ENCODE measurements at places on chromosomes 5 and 9.

DNA sequence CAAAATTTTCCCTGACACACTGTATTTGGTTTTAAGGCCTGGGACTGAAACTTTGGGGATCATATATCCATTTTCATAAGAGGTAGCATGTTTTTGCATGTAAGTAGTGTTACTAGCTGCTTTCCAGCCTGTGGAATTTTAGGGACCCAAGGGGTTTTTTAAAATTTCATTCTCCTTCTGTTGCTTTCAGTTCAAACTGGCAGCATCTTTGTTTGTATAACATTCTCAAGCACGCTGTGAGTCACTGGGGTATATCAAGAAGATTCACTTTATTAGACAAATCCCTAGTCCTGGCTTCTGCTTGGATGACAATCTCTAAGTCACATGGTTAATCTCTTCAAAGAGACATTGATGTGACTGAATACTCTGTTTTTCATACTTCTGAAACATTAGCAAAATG lies 479.0 kb downstream of the CYLC2 start:
- H3K27me3 ChIP-seq: no peaks in the 10 kb centered on the region
- H3K27ac ChIP-seq: no peak overlapping the region
- no peaks in the 10 kb centered on the region for H3K4me1 ChIP-seq
- H3K4me3 ChIP-seq: no peak overlapping the region
- H3K36me3 ChIP-seq: no peaks in the 10 kb centered on the region

GRCh38 chr5:8907168-8907868 lies 638.6 kb downstream of the SEMA5A start:
- H3K36me3 ChIP-seq: no peaks in the 10 kb centered on the region
- no peaks in the 10 kb centered on the region for H3K4me1 ChIP-seq
- no peaks in the 10 kb centered on the region for H3K27me3 ChIP-seq
- no peak for DNase-seq
- no peak overlapping the region for H3K4me3 ChIP-seq

DNA sequence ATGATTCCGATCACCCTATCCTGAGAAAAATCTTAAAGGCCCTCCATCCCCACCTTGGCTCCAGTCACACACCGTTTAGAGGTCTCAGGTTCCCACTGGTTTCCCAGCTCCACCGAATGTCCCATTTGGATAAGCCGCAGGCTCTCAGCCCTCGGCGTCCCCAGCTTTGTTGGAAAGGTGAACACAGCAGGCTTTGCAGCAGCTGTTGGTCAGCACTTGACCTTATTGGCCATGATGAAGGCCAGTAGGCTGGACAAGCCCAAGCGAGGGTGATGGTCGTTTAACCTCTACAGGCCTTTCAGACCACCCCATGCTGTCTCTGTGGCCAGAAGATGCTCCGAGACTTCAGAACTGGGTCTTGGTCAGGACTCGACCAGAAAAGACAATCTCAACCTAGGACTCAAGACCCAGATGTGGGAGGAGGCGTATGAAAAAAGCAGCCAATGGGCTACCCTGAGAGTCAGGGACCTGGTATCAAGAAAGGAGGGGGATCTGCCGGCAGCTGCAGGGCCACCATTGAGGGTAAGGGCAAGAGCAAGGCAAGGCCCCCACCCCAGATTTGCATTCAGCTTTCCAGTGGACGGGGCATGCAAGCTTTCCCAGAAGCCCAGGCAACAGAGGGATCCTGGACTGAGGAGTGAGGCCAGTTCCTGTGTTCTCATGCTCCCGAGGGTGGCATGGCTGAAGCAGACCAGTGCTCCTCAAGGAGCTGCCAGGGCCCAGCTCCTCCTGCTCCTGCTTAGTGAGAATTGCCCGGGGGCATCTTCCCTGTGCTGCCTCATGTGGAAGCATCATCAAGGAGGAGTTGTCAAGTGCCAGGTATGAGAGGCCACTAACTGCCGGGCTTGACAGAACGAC lies 13.4 kb downstream of the UBE2QL1 start:
- peaks cover 13% of the 10 kb centered on the region for H3K27me3 ChIP-seq
- DNase-seq: no peak
- H3K4me3 ChIP-seq: no peak overlapping the region
- no peak overlapping the region for H3K27ac ChIP-seq

- peaks cover under 1% of the 10 kb centered on the region for H3K4me1 ChIP-seq
- H3K27me3 ChIP-seq: no peaks in the 10 kb centered on the region
- H3K36me3 ChIP-seq: peaks cover 11% of the 10 kb centered on the region
These were observed 42.0 kb downstream of the STX17 start for GRCh38 chr9:99948482-99948881.

DNA sequence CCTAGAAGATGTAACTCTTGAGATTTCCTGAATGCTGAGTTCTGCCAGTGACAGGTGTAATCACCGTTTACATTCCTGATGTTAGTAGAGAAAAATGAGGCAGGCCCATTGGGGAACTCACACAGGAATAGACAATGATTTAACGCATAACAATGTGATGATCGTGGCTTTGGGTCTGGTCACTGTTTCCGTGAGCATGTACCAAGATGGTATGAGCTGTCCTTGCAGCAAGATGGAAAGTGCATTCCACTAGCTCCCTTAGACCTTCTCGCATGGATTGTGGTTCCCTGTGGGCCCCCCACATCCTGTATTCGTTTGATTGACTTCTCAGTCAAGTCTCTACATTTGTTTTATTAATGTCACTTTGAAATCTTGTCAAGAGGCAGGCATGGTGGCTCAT lies 124.0 kb upstream of the DAP start:
- H3K4me3 ChIP-seq: no peak overlapping the region
- no peaks in the 10 kb centered on the region for H3K4me1 ChIP-seq
- H3K36me3 ChIP-seq: peaks cover 2% of the 10 kb centered on the region
- no peak for DNase-seq
- no peak overlapping the region for H3K27ac ChIP-seq

DNA sequence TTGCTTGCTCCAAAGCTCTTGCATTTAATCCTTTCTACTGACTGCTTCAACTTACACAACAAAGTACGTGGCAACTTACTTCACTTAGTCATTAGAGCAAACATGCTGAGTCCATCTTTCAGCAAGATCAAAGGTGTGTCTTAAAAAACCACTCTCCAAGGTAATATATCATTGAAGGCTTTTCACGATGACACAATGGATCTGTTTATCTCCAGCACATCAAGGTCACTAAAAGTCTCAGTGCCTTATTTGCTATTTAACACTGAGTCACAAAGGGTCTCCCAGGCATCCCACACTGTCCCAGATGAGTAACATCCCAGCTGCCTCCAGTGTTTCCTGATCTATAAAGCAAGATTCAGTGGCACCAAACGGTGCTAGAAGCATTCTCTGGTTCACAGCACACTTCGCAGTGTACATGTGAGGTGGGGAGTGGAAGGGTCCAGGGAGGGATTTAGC lies 3.7 kb upstream of the CLK4 start:
- H3K36me3 ChIP-seq: peaks cover 7% of the 10 kb centered on the region

DNA sequence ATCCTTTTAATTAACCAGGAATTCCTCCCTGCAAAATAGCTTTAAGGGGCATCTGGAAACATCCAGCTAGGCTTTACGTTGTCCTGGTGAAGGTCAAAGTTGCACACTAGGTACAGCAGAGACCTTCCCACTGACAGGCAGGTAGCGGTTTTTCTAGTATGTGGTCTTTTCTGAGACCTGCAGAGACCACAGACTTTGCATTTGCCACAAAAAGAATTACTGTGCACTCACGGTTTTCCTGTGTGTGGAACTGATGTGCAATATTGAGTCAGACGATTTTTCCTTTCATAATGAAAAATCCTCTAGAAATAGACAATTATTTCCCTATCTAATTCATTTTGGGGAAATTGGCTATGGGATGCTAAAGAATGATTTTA lies 417.0 kb upstream of the ADAMTSL1 start:
- DNase-seq: no peak
- no peaks in the 10 kb centered on the region for H3K4me1 ChIP-seq
- H3K27me3 ChIP-seq: no peaks in the 10 kb centered on the region
- H3K4me3 ChIP-seq: no peak overlapping the region
- no peaks in the 10 kb centered on the region for H3K36me3 ChIP-seq
- H3K27ac ChIP-seq: no peak overlapping the region

GRCh38 chr9:130106860-130107233 lies 53.1 kb downstream of the GPR107 start:
- peaks cover 45% of the 10 kb centered on the region for H3K4me1 ChIP-seq
- H3K4me3 ChIP-seq: peak overlapping the region; percentile 59
- H3K36me3 ChIP-seq: peaks cover 13% of the 10 kb centered on the region
- peak overlapping the region; percentile 93 for H3K27ac ChIP-seq

DNA sequence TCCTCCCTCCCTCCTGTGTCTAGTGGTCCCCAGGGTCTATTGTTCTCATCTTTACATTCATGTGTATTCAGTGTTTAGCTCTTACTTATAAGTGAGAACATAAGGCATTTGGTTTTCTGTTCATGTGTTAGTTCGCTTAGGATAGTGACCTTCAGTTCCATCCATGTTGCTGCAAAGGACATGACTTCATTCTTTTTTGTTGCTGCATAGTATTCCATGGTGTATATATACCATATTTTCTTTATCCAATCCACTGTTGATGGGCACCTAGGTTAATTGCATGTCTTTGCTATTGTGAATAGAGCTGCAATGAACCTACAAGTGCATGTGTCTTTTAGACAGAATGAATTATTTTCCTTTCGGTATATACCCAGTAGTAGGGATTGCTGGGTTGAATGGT lies 46.8 kb downstream of the FYB1 start:
- no peak overlapping the region for H3K27ac ChIP-seq
- no peaks in the 10 kb centered on the region for H3K27me3 ChIP-seq
- peaks cover 83% of the 10 kb centered on the region for H3K4me1 ChIP-seq
- H3K36me3 ChIP-seq: peaks cover 5% of the 10 kb centered on the region
- DNase-seq: no peak

DNA sequence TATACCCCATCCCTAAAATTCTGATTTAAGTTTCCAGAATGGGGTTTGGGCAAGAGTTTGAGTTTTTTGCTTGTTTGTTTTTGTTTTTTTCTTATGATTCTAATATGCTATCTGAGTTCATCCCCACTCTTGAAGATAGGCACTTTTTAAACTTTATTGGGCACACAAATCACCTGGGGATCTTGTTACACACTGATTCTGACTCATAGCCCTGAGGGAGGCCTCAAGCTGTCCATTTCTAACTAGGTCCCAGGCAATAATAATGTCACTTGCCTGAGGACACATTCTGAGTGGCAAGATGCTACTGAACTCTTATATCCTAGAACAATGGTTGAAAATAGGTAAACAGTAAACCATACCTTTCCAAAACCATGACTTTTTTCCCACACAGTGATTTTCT lies 22.8 kb upstream of the ABLIM3 start:
- no peaks in the 10 kb centered on the region for H3K36me3 ChIP-seq
- no peak for DNase-seq

GRCh38 chr5:60634051-60634450 lies 65.9 kb downstream of the DEPDC1B start:
- no peaks in the 10 kb centered on the region for H3K4me1 ChIP-seq
- DNase-seq: no peak
- no peak overlapping the region for H3K4me3 ChIP-seq
- H3K36me3 ChIP-seq: peaks cover 2% of the 10 kb centered on the region
- no peaks in the 10 kb centered on the region for H3K27me3 ChIP-seq
- H3K27ac ChIP-seq: no peak overlapping the region

DNA sequence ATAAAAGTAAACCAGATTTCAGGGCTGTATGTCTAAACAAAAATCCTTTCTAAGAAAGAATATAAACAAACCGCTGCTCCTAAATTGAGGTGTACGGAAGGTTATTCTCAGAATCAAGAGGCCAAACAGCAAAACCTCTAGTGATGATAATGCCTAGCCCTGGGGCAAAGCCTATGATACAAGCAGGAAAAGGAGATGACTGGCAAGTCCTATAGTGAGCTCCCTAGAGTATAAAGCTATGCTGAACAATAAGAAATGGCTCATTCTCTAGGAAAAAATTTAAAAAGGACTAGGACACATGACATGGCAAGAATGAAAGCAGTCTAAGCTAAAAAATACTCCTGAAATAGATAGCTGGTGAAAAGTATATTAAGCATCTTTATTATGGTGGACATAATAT lies 187.1 kb downstream of the BNC2 start:
- no peak overlapping the region for H3K4me3 ChIP-seq
- no peaks in the 10 kb centered on the region for H3K36me3 ChIP-seq
- no peak for DNase-seq
- H3K27ac ChIP-seq: no peak overlapping the region

DNA sequence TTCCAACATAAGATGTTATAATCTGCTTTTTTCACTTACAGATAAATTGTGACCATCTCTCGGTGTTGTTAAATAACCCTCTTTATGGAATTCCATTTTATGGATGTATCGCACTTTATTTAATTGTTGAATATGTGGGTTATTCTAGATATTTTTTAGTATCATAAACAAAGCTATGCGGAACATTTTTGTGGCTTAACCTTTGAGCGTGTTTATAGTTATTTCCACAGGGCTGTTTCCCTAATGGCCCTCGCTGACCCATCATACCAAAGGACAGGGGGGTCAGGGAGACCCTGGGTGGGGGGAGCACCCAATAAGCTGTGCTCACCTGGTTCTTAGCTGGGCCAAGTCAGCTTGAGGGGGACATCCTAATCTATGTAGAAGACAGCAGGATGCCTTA lies 65.3 kb downstream of the NDST1 start:
- H3K4me1 ChIP-seq: no peaks in the 10 kb centered on the region
- H3K36me3 ChIP-seq: no peaks in the 10 kb centered on the region
- DNase-seq: no peak
- H3K4me3 ChIP-seq: no peak overlapping the region
- H3K27me3 ChIP-seq: no peaks in the 10 kb centered on the region

DNA sequence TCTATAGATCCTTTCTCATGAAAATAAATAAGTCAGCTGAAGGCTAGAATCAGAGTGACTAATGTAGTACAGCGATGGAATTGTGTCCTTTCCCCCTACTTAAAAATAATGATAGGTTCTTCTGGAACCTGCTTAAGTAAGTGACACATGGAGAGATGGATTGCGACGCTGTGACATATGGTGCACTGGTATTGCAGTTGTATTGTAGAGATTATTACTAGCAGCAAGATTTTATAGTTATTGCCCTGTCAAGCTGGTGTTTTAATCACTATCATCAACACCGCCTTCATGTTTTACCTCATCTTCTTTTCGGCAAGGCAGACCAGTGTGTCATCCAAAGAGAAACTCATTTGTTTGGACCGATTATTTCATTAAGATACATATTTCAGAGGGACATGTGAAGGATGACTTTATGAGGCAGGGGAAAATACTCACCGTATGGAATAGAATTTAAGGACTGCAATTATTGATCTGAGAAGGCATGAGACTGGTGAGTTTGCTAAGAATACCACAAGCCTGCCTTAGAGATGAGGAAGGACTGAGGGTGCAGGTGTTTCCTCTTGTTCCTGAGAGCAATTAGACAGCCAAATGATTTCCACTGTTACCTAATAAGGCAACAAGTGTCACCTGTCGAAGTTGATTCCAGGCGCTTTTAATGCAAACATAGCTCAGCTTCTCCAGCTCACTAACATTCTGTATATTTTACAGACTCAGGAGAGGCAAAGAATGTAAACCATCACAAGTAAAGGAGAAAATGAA lies 1855.5 kb downstream of the MAT2B start:
- no peaks in the 10 kb centered on the region for H3K36me3 ChIP-seq
- DNase-seq: no peak
- no peaks in the 10 kb centered on the region for H3K4me1 ChIP-seq
- no peaks in the 10 kb centered on the region for H3K27me3 ChIP-seq
- no peak overlapping the region for H3K4me3 ChIP-seq

DNA sequence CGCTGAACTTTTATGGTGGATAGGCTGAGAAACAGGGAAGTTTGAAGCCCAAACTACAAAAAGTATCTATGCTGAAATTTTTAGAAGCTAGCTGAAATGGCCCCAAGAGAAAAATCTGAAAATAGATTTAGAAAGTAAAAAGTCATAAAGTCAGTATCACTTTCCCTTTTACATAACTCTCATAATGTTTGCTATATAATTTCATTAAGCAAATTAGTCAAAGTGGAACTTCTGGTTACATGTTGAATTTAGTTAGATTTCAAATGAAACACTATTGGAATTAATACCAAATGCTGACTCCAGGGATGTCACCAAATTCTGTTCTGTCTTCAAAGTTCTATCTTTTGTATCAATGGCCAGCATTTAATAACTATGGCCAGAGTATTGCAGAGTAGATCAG lies 126.9 kb downstream of the TTC39B start:
- H3K36me3 ChIP-seq: peaks cover 6% of the 10 kb centered on the region
- H3K27me3 ChIP-seq: no peaks in the 10 kb centered on the region
- no peak for DNase-seq
- H3K4me3 ChIP-seq: no peak overlapping the region

All from activated T-cell treated with anti-CD3 and anti-CD28 coated beads, Interleukin-2, amount 50 U/mL, for 72 hours (primary cell).